Hepatic stellate cell (primary cell): ENCODE measurements at places on chromosomes 3 and 15.

GRCh38 chr15:37814847-37815515, 119.5 kb upstream of the TMCO5A start:
- no peak for DNase-seq

- no peak for DNase-seq
Observed at GRCh38 chr3:119018690-119019463, 15.8 kb downstream of the IGSF11 start.

- no peak for DNase-seq
Observed at GRCh38 chr3:106004826-106005225, 136.0 kb upstream of the CBLB start.

DNA sequence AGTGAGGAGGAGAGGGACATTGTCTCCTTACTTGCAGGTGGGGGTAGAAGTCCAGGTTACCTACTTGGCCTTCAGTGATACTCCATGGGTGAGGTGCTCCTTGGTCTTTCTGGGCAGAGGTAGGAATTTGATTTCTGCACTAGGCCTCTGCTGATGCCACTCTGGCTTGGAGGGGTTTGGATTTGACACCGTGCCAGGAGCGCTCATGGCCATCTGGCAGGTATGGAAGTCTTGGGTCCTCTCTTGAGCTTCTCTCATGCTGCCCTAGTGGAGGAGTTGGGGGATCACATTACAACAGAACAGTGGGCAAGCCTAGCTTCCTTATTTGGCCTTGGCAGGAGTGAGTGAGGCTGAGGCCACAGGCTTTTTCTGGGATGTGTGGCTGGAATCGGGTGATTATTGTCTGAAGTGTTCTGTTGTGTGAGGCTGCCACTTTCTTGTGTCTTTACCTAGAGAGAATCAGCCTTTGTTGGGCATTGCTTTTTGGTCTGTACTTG, 525.0 kb downstream of the GABRG3 start:
- no peak for DNase-seq

GRCh38 chr3:128498901-128499530, 6.0 kb upstream of the GATA2 start:
- no peak for DNase-seq

GRCh38 chr3:196931828-196932587, 10.3 kb downstream of the NCBP2 start:
- no peak for DNase-seq

GRCh38 chr3:31242026-31242960, 290.4 kb upstream of the STT3B start:
- no peak for DNase-seq

- DNase-seq: no peak
Observed at GRCh38 chr3:188150982-188151381, 3.0 kb upstream of the LPP start.

DNA sequence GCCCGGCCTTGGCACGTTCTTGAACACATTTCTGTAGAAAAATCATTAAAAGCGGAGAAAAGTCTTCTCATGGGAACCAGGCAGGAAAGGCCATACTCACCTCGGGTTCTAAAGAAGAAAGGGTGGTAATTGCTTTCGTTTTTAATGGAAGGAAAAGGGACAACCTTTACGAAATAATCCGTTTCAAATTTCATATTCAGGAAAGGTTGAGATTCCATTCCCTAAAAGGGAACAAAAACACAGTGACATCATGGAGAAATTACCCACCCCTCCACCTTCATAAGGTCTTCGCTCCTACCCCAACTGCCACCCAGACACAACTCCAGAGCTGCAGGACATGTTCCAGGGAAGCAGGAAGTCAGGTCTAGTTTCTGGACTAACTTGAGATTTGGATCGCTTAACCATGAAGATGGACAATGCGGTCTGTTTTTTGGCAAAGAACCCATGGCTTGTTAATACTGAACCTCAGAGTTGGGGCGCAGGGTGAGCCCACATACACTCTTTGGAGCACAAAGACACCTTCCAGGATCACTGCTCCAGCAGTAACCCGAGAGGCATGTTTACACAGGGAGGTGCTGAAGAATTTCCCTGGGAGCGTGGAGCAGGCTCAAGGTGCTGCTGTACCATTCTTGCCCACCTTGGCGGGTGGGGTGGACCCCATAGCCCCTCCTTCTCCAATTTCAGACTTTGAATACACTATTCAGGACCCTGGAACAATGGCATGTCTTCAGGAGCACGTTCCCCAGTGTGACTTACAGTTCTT, 49.2 kb downstream of the SPATA12 start:
- DNase-seq: no peak

DNA sequence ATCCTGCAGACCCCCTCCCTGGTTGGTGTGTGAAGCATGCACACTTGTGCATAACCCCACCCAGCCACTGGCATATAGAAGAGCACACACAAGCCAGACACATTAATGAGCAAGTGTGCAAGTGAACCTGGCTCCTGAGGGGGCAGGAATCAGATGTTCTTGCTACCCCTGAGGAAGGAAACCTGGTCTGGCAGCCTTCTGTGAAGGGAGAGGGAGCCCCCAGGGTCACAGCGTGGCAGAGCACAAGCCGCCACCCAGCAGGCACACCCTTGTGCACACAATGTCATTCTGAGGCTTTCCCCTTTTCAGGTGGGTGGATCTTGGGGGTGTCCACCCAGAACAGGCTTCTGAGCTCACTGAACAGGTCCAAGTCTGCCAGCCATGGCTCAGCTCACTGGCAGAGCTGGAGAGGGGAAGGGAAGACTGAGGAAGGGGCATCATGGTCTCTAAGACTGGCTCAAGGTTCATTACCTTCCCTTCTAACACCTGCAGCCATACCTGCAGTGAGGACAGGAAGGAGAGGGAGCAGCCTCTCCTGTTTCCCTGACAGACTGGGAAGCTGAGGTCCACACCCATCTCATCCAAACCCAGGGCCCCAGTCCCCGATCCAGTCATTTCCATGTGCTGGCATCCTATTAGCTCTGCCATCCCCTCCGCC, 31.6 kb upstream of the SEMA3F start:
- DNase-seq: no peak

DNA sequence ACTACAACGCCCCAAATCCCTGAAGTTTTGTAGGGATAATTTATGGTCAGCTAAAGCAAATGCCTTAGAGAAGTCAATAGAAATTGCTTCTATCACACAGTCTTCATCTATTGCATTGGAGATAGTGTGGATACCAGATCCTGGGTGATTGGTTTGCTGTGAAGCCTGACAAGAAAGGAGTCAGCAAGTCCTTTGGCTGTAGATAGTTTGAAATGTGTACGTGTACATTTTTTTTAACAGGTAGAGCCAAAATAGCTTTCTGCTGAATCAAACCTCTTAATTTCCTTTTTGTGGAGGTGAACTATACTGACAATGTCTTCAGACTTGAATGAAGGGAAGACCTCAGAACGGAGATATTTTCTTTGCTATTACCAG, 312.3 kb downstream of the ZBBX start:
- no peak for DNase-seq

DNA sequence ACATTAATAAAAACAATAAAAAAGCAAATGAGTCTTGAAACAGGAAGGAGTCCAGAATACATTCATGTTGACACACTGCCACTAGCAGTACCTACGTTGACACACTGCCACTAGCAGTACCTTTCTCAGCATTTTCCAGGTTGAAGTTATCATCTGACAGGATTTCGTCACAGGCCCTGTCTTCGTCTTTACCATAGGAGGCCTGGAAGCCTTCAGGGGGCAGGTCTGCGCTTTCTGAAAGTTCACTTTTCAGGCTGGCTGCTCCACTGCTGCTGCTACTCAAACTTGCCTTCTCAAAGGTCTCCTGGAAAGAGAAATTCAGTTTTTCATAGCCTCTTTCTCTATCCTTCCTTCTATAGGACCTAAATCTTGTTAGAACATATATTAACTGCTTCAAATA, 194.7 kb downstream of the NEK10 start:
- DNase-seq: no peak

DNA sequence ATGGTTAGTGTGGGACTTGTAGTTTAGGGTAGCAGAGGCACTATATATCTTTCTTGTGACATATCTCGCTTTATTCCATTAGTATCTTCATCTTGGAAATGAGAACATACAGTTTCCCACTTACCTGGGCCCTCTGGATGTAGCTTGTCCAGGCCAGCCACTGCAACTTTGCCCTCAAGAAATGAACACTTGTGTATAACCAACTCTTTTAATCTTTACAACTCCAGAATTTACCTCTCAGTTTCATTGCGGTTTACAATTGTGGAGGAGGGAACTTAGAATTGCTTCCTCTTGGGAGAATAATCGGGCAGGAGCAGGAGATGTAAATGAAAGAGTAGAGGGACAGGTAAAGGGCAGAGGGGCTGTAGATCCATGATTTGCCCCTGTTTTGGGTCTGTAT, 18.4 kb upstream of the TRA2B start:
- no peak for DNase-seq

GRCh38 chr3:160830796-160831195, 74.8 kb downstream of the PPM1L start:
- DNase-seq: no peak

DNA sequence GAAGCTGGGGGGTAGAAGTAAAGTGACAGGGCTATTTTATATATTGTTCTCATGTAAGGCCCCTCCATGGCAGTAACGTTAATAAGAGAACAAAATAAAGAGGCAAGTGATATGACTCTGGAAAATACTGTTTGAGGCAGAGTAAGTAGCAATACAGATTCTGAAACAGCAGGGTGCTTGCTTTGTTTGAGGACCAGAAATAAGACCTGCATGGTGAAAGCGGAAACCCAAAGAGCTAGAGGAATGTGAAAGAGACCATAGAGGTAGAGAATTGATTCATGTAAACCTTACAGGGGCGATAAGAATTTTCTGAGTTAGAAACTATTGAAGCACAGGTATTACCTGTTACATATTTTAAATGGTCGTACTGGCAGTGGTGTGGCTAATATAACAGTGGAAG, 1517.1 kb downstream of the SI start:
- no peak for DNase-seq

- no peak for DNase-seq
Observed at GRCh38 chr15:33113666-33114373, 80.7 kb downstream of the FMN1 start.

DNA sequence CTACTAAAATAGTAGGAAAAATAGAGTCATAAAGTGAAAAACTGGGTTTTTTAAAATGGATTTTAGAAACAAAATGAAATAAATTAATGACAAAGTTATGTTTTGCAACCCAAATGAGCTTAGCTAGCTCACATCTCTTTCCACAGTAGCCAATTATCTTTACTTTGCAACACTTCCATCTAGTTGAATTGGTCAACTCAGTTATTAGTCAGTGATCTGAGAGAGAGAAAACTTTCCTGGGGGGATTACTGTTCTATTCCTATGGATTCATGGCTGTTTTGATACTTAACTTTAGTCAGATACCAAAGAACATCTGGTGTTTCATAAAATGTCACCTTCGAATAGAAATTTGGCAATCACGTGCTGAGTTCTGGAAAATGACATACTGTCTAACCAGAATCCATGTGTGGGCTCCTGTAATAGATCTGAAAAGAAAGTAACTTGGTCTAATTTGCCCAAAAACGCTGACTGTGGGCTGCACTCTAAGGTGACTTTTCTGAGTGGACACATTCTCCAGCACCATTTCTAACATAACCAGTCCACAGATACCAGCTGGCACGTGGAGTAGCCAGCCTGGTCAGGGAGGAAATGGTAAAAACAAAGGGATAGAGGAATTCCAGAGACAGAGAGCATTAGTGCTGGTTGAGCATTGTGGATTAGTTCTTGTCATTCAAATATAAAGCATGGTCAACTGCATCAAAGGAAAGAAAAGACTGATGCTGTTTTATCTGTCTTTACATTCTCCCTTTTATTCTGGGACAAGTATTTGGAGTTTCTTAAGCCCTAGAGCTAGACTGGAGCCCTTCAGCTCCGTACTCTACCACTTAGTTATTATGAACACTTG, 45.2 kb upstream of the CCDC80 start:
- DNase-seq: no peak

DNA sequence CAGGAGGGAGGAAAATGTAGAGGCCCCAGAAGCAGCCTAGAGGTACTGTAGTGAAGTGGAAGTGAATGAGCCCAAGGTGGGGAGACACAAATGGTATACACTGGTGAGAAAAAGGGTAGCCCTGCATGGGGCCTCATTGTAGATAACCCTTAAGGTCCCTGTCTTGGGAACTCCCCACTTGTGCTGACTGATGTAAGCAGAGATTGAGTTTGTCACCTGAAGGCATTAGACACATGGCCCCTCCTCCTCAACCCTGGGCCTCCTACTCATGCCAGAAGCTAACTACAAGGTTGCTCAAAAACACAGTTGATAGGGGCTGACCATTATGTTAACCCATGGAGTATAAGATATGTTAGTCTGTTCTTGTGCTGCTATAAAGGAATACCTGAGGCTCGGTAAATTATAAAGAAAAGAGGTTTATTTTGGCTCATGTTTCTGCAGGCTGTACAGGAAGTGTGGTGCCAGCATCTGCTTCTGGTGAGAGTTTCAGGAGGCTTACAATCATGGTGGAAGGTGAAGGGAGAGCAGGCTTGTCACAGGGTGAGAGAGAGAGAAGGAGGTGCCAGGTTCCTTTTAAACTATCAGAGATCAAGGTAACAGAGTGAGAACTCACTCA, 84.6 kb upstream of the RNU6-1 start:
- no peak for DNase-seq

DNA sequence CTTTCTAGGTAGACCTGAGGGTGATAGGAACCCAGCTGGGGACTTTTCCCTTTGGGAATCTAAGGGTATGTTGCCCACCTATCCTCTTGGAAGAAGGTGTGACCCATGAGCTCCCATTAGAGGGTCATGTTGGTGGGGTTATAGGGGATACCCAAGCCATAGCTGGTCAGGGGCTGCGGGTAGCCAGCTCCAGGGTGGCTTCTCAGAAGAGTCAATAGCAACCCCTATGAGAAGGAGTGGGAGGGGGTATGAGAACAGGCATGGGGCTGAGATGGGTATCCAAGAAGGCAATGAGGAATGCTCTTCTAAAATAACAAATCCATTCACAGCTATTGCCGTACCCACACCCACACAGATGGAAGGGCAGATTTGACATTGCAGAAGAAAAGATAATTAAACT, 217.8 kb downstream of the UACA start:
- DNase-seq: no peak

DNA sequence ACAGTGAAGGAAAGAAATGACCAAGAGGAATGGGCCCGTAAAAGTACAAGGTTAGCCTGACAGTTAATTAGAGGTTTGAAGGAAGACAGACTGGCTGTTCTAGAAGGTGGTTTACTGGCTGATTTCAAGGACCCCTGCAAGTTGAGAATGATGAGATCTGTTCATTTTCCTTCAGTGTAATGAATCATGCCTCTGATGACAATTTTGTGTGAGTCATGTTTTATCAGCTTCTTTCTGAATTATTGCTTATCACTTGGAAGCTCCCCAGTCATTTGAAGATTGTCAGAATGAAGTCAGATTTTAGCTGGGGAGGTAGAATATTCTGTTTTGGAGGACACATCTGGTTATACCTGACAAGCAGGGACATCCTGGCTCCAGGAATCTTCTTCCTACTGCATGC, 50.6 kb downstream of the DRD3 start:
- no peak for DNase-seq

DNA sequence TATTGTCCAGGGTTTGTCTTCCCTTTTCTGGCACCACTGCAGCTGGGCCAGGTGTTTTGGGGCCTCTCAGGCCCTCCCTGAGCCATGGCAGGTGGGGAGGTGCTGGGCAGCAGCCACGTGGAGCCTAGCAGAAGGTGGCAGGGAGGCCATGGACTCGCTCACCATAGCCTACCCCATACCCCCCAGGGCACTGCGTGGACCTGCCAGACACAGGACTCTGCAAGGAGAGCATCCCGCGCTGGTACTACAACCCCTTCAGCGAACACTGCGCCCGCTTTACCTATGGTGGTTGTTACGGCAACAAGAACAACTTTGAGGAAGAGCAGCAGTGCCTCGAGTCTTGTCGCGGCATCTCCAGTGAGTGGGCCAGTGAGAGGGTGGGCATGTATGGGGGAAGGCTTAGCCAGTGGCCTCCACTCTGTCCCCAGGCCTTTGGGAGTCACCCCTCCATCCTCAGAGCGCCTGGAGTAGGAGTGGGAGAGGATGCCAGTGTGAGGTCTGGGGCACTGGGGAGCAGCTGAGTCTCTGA, 11.9 kb downstream of the SPINT1 start:
- DNase-seq: no peak
